Stimulated activated CD8-positive, alpha-beta memory T cell treated with anti-CD3 and anti-CD28 coated beads, Interleukin-7, amount 100 ng/mL, for 24 hours (primary cell): ENCODE measurements at places on chromosomes 2 and 18.

DNA sequence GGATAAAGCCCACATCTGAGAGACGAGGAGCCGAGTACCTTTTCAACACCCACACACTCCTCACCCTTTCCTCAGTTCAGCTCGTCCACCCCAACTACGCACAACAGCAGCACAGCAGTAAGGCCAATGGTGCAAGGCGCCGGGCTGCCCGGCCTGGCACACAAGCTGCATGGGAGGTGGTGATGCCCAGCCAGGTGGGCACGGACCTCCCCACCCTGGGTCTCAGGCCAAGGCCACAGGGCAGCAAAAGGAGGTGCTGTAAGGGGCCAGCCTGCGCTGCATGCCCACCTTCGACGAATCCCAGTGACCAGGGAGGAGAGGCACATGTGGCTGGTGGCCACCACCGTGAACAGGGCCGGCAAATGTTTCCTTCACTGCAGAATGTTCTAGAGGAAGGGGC is 36.5 kb upstream of the MLPH start:
- no peak for DNase-seq

- DNase-seq, result no peak
Observed at GRCh38 chr18:56431551-56431950, 206.8 kb downstream of the TXNL1 start.

GRCh38 chr18:49055196-49055595 is 104.4 kb upstream of the SMAD7 start:
- no peak for DNase-seq

- DNase-seq, result no peak
Observed at GRCh38 chr2:54855434-54855833, 132.0 kb downstream of the EML6 start.

DNA sequence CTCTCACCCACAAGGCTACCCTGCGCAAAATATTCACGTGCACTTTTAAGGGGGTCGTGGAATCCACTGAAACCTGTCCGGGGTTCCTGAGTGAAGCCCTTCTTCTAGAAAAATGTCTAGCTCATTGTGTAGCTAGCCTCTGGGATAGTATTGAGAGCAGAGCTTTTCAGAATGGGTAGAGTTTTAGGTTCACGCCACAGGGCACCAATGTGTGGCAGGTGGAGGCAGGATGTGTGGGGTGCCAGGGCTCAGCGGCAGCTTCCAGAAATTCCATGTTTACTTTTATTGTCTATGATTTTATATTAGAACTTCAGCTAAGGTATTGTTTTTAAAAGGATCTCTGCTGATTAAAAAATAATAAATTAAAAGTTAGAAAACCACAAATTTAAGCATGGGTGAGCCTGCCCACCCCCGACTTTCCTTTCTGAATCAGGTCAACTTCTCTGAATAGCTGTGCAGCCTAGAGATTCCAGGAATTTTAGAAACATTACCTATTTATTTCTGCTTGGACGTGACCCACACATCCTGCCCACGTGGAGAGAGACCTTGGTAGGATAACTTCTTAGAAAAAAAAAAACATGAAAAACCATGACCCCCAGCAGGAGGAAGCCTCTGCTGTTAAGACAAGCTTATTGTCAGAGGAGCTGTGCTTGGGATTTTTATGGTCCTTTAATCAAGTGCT is 163.7 kb downstream of the CTIF start:
- no peak for DNase-seq

GRCh38 chr2:48319863-48320262 is 210.1 kb upstream of the STON1 start:
- no peak for DNase-seq

GRCh38 chr18:74836296-74837139 is 238.8 kb downstream of the ZNF407 start:
- no peak for DNase-seq

DNA sequence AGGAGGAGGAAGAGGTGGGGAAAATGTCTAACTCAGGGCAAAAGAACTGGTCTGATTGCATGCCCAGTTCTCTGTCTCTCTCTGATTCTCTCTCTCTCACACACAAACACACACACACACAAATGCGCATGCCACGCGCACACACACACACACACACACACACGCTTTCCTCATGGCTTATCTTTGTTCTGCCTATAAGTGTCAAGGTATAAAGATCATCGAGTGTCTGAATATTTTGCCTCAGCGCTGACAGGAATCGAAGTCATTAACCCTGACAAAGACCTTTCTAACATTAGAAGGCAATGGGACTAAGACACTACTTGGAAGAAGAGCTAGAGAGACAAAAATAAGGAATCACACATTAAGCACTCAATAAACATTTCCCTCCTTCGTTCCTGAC is 497.1 kb upstream of the KLHL29 start:
- no peak for DNase-seq

DNA sequence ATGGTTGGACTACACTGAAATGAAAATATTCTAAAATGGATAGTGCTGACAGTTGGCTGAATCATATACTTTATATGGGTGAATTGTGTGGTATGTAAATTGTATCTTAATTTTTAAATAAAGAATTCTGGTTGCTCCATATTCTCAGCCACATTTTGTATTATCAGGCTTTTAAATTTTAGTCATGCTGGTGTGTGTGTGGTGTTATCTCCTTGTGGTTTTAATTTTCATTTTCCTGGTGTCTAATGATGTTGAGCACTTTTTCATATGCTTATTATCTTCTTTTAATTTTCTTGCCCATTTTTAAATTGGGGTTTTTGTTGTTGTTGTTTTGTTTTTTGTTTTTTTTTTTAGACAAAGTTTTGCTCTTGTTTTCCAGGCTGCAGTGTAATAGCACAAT is 3.8 kb upstream of the HIBCH start:
- DNase-seq, result no peak

- DNase-seq, result no peak
Observed at GRCh38 chr2:37377187-37377532, 32.7 kb downstream of the QPCT start.

DNA sequence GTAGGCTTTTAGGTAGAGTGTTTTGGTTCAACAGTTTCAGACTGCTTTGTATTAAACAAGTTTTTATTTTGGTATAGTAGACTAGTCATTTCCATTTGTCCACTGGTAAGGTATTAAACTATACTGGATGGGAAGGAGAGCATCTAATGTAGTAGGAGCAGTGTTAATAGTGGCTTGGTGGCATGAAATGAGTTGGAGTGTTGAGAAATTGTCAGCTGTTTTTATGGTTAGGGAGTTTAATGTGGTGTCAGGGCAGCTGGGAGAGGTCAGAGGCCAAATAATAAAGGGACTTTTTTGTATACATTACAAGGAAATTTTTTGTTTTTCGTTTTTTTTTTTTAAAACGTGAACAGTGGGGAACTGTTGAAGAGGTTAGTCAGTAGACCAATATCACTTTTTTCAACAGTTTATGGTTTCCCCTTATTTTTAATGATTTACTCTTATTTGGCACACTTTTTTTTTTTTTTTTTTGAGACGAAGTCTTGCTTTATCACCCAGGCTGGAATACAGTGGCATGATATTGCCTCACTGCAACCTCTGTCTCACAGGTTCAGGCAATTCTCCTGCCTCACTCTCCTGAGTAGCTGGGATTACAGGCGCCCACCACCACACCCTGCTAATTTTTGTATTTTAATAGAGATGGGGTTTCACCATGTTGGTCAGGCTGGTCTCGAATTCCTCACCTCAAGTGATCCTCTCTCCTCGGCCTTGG is 21.2 kb downstream of the ACTR3 start:
- no peak for DNase-seq

DNA sequence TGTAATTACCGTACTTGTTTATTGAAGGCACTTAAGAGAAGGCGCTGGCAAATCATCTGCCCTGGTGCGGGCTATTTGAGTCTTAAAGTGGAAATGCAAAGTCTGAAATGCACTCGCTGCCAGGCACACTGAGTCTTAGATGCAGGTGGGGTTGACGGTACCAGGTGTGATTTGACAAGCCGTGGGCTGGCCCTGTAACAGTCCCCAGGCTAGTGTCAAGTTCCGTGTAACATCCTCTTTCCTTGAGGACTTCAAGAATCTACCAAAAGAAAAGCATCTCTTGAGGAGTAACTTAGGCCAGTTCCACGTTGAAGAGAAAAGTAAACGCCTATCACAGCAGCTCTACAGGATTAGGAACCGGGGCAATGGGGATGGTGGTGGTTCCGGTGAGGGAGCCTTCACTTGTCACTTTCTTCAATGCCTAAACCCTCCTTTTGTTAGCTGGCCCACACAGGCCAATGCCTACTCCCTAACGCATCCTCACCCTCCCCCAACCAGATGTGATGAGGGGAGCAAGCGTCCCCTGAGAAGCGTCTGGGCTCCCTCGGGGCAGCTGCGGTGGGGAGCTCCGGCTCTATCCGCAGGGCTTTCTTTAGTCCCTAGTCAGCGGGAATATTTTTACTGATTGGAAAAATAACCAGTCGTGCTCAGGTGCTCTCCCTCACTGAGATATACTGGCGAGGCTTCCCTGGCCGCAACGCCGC is 1.5 kb upstream of the UGP2 start:
- DNase-seq, result no peak

GRCh38 chr2:149562324-149562723 is 25.3 kb downstream of the MMADHC start:
- DNase-seq, result no peak

GRCh38 chr2:30165050-30165520 is 18.3 kb downstream of the YPEL5 start:
- no peak for DNase-seq

DNA sequence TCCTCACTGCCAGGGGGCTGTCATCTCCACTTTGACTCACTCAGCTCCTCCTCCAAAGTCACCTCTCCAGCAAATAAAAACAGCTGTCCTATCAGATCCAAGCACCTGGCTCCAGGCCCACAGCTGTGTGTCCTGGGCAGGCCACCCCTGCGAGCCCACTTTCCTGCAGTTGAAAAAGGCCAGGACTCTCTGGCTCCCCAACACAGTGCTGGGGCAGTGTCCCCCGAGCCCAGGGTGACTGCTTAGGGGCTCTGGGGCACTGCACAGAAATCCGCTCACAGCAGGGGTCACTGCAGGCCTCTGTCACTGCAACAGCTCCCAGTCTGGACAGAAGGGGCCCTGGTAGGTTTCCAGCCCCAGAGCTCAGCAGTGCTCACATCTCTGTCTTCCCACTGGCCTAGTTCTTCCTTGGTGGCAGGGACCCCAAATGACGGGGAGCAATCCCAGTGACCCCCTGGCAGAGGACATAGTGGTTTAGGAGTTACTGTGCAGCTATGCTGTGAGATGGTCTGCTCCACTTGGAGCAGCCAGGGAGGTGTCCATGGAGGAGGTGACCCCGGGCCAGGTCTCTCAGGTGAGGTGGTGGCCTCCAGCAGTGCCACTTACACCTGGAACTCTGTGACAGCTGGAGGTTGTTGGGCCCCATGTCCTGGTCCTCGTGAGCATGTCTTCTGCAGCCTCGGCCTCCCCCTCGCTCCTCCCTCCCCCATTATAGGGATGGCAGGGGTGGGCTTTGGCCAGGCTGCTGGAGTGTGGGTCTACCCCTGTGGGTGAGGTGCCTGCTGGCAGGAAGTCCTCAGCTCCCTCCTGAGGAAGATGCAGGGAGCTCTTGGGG is 35.5 kb downstream of the HS6ST1 start:
- no peak for DNase-seq

DNA sequence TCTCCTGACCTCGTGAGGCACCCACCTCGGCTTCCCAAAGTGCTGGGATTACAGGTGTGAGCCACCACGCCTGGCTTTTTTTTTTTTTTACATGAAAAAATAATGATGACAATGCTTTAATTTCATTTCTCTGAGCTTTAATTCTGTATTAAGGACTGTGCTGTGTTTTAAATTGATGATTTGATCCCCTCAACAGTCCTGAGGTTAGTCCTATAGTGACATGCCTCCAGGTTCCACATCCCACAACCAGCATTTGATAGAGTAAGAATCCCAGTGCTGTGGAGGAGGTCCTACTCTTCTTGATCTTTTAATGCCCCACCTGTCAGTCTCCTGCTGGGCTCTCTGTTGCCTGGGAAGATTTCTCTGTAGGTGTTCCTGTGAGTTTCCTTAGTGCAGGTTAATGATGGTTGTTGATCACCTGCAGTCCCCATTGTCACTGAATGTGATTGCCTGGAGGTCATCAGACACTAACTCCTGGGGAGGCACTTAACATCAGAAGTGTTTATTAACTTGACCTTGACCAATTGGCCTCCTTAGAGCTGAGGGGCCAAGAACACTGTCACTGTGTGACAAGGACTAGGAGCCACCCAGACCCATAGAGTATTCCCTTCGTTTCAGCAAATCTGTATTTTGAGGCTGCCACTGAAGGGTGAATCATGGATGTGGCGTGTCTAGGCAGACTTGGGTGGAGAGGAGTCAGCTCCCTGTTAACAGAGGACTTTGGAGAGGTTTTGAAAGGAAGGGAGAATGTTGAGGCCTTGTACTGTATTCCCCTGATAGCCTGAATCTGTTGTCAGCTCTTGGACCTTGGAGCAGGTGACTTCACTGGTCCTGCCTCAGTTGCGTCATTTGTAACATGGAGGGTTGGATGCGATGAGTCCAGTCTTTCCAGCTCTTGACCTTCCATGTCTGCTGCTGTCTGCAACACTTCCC is 11.5 kb downstream of the ASAP2 start:
- no peak for DNase-seq

- no peak for DNase-seq
Observed at GRCh38 chr2:127508631-127509034, 17.7 kb downstream of the IWS1 start.

DNA sequence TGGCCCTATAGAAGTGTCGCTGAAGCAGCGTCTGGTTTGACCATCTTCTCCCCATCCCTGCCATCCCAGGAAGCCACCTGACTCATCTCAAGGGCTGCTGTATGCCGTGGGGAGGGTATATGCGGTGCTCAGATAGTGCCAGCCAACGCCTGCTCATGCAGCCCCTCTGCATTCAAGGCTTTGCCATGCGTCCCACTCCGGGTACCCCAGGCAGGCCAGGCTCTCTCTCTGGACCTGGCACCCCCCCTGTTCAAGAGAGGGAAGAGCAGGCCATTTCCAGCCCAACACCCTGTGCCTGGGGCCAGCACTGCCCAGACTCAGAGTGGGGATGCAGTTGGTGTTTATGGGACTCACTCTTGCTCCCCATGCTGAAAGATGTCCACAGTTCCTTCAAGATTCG is 130.0 kb downstream of the GLI2 start:
- DNase-seq, result no peak

- DNase-seq, result no peak
Observed at GRCh38 chr2:157901325-157901724, 25.2 kb upstream of the ACVR1 start.

GRCh38 chr2:96916646-96917543 is 47.0 kb upstream of the SEMA4C start:
- no peak for DNase-seq

DNA sequence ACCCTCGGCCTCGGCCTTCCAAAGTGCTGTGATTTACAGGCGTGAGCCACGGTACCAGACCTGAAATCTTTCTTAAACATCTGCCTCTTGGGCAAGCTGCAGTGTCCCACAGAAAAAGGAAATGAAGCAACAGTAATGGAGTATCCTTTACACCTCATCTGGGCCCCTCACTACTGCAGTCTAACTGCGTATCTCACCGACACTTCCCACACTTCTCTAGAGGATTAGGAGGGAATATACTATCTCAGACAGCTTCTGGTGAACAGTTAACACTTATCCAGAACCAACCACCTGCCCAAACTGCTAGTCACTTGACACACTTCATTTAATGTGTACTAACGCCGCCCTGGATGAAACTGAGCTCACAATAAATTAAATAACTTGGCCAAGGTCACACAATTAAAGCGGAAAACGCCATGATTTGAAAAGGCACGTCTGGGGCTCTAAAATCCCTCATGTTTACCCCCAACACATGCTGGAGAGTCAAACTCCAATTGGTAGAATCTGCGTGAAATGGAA is 993 bp downstream of the COX7A2L start:
- DNase-seq, result no peak

- no peak for DNase-seq
Observed at GRCh38 chr18:48679236-48679635, 140.4 kb downstream of the CTIF start.

GRCh38 chr2:241706537-241706936 is 4.7 kb downstream of the ING5 start:
- no peak for DNase-seq
